CD4-positive, alpha-beta T cell treated with Interleukin-17A for 1 hour (primary cell): ENCODE measurements at places on chromosomes 1 and 21.
A peak's percentile ranks its signal among the peaks of the same experiment; 100 is the strongest.

DNA sequence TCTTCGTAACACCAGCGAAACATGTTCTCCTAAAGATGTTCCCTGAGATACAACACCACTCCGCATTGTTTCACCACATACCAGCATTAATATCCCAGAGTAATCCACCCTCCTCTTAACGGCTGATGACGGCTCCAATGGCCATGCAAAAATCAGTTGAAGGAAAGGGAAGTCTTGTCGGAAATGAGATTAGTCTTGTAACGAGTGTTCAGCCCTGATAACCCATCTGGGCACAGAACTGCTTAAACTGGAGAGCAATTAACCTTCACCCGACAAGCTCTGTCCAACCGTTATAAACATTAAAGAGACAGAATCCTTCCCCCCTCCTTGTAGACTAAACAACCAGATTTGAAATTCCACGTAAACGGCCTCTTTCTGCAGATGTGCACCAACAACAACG is 21.9 kb downstream of the ERG start:
- peak; percentile 3 for DNase-seq

DNA sequence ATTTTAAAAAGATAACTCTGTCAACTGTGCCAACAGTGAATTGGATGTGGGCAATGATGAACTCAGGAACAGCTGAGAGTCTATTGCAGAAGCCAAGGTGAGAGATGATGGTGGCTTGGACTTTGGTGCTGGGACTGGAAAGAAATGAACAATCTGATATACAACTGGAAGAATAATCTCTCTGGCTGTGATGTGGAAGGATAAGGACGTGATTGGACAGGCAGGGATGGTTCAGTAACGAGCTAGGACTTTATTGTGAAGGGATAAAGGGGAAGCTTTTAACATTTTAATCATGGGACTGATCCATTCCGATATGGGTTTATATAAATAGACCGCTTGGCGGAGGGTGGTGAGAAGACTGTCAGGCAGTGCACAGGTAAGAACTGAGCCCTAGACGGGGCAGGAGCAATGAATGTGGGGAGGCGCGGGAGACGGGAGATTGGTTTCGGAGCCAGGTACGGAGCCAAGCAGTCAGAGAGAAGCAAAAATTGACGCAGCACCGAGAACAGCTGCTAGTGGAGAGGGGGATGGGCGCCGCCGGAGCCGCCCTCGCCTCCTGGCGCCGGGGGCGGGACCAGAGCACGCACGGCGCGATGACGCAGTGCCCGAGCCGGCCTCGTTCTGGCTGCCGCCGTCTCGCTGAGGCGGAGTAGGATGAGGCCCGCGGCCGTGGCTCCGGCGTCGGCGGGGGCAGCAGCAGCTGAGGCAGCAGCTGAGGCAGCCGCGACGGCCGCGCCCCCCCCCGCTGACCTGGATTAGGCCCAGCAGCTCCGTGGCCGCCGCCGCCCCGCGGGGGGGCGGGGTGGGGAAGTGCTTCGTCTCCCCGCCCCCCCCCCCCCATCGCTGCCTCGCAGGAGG is at the start of gene RNF11:
RNF11 (plus strand) TSS at position 601 of the 858 bp plus-strand sequence. CDS start 484 bp downstream, outside the sequence.
- peak; percentile 93 for DNase-seq

GRCh38 chr1:39635871-39636210 is 3.6 kb downstream of the HEYL start:
- DNase-seq, result no peak

DNA sequence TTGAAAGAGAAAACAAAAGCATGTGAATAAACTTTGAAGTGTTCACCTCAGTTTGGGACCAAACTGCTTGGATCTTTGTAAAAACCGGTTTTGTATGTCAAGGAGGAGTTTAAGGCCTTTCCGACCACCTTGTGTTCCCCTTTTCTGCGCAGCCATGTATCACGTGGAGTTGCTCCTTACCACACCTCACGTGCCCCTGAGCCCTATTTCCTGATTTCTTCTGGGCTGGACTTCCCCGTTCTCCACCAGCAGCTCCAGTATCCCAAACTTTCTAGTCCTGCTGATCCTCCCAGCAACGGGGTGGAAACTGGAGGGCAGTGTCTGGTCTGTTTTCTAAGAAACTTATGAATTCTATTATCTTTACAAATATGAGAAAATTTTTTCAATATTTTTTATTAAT is 1.6 kb upstream of the SH3D21 start:
- DNase-seq, result no peak

DNA sequence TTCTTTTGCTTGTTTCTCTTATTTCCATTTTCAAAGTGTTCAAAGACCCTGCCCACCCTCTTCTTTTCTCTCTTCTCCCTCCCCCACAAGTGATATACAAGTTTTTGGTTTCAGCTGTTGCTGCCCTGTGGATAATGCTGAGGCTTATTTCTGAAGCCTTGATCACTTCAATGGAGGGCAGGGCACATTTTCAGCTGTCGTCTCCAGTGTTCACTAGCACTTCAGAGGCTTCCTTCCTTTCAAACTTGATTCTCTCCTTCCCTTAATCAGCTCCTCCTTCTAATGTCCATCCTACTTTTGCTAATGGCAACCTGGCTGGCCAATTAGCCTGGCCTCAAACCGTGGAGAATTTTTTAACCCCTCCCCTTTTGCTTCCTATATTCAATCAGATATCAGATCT is 435.7 kb upstream of the RUNX1 start:
- no peak for DNase-seq

GRCh38 chr21:45019076-45019886 is 55.1 kb upstream of the ADARB1 start:
- no peak for DNase-seq

- no peak for DNase-seq
These were observed 55.0 kb downstream of the SLC35D1 start for GRCh38 chr1:66998972-66999371.

DNA sequence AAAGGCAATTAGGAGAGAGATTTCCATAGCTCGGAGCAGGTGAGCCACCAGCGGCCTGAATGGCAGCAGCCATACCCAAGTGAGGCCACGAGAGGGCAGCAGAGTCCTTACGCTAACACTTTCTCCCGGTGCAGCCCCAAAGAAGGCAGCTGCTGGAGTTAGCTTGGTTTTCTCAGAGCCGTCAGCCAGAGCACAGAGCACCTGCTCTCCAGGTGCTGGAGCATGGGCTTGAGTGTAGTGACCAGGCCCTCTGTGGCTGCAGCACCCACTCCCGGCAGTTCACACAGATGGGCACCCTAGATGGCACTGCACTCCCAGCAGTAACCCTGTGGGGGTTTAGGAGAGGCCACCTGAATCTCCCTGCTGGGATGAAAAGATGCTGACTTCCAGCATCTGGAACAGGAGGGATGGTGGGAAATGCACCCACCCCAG is 45.8 kb downstream of the TMCC2 start:
- DNase-seq, result peak; percentile 88

DNA sequence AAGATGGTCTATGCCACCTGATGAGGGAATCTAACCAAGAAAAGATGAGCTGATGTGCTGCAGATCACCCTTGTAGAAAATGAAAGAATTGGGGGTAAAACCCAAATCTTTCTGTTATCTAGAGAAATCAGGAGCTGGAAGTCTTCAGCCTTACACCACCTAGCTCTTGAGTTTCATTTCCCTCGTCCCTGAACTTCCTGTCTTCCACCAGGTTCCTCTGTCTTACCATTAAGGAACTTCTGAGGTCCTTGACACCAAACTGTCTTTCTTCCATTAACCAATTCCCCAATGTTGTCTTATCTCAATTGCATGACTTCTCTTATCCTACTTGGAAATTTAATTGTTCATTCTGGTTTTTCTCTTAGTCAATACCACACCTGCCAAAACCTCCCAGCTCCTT is 31.5 kb downstream of the LPAR3 start:
- no peak for DNase-seq

- peak; percentile 34 for DNase-seq
These were observed 51.0 kb downstream of the GADD45A start for GRCh38 chr1:67735806-67736627.

DNA sequence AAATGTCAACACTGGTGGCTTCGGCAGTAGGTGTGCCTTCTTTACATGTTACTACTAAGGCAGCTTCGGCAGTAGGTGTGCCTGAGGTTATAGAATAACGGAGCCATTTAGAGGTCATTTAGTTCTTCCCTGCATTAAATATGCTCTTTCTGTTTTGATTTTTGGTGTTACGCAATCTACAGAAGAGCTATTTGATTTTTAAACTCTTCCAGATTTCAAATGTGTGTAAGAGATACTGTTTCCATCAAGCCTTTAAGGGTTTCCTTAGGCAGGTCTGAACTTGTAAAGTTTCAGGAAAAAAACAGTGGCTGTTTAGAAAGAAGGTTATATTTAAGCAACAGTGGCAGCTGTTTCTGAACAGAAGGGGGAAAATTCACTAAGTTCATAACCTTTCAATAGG is 54.8 kb downstream of the PIK3R3 start:
- DNase-seq, result no peak

DNA sequence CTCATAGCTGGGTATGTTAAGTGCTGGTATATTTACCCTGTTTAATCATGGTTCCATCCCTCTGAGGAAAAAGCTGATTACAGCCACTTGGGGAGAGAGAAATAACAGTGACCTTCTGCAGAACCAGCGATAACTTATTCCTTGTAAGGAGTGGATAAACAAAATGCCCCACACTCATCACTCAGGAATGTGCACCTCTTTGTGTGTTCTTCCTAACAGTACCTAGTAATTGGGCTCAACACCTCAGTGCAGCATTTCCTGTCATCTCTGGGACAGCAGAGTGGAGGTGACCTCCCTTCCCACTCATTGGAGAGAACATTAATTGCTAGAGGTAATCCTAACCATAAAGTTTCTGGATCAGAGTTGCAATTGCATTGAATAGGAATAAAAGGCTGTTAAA is 112.5 kb upstream of the F3 start:
- no peak for DNase-seq

DNA sequence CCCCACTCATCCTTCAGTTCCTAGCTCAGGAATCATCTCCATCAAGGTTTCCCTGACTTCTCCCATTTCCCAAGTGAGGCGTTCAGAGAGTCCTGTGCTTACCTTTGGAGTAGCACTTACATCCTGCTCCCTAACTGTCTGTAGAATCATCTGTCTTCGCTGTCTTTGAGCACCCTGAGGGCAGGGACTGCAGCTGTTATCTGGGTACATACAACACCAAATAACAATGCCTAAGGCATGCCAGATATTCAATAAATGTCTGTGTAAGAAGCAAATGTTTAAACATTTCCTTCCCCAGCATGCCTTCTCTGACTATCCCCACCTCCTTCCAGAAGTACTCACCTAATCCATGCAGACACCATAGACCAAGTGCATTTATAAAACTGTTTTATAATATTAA is 65.4 kb downstream of the JAK1 start:
- DNase-seq, result no peak

DNA sequence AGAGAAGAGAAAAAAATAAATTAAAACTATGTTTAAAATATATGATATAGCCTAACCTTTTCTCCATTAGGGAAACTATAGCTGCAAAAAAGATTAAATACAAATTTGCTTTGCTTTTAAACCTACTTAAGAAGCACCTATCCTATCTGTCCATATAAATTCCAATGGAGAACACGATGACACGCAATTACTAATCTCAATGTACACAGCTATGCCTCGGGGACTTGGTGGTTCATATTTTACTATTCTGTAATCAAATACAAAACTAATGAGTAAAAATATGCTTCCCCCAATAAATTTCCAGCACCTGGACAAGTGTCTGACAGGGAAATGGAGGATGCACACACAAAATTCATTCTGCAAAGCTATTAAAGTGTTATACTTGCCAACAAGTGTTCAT is 386.4 kb downstream of the LMO4 start:
- no peak for DNase-seq

GRCh38 chr1:1911350-1912041 is 3.6 kb upstream of the CALML6 start:
- no peak for DNase-seq

DNA sequence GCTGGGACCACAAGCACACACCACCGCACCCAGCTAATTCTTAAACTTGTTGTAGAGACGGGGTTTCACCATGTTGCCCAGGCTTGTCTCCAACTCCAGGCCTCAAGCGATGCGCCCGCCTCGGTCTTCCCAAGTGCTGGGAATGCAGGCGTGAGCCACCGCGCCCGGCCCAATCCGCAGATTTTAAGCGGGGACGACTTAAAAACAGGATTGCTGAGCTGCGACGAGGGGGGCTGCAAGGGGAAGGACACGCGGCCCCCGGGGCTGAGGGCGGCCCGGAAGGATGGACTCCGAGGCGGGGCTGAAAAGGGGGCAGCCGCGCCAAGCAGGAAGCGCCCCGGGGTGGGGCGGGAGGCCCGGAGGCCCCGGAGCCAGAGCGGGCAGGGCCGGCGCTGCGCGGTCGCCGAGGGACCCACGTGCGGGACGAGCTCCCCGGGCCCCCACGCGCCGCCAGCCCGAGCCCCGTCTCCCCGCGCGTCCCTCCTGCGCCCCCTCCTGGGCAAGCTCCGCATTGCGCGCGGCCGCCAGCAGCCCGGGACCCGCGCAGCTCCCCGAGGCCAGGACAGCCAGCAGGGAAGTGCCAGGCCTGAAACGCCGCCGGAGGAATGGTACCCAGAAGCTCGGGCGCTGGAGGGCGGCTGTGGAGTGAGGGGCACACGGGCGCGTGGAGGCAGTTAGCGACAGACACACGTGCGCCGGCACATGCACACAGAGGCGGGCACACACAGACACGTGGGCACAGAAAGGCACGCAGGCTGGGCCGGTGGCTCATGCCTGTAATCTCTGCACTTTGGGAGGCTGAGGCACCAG is 5.5 kb upstream of the PRKCZ start:
- DNase-seq, result peak; percentile 82

- DNase-seq, result no peak
These were observed 253.9 kb downstream of the DUSP10 start for GRCh38 chr1:221487781-221488524.

GRCh38 chr1:86503406-86504136 is 34.8 kb downstream of the CLCA1 start:
- DNase-seq, result no peak

DNA sequence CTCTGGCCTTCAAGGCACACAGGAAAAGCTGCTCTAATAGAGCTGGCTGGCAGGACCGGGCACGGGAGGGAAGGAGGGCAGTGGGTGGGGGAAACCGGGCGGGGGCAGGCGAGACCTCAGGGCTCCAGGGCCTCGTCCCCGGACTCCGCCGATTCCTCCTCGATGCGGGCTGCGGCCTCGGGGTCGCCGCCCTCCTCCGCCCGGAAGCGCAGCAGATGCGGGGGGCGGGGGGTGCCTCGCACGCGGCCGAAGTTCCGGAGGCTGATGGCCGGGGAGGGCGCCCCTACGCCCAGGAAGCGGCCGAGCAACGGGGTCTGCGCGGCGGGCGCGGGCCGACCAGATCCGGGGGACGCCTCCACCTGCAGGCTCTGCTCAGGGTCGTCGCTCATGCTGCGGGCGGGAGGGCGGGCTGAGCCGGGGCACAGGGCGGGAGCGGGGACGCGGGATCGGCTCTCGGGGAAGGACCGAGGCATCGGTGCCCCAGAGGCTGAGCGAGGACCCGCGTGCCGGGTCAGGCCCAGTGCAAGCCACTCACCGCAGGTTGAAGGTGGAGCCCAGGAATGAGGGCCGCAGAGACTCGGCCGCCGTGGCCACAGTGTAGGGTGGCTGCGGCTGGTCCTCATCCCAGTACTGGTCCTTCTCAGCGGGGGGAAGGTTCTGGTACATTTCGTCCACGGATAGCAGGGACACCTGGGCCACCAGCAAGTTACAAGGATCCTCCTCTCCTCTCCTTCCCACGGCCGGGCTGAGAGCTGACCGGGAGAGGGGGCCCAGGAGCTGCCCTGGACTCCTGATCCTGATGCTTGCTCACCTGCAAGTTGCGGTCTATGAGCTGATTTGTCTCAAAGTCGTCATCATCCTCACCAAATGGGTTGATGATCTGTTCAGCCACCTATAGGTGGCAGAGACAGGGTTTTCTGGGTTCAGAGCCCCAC is 3.6 kb downstream of the BEST4 start:
- peak; percentile 50 for DNase-seq
